ENCODE measurements at places on chromosomes 1 and 21. TPM values are rescaled to one million over a fixed set of nuclear protein-coding genes. Genes with fewer than 3 reads are reported as not detected.

GRCh38 chr1:169018751-169019150 lies 87.7 kb upstream of the ATP1B1 start:
- no peak overlapping the region for H3K4me3 ChIP-seq
- no peak overlapping the region for H3K27ac ChIP-seq
- peaks cover 4% of the 10 kb centered on the region for H3K27me3 ChIP-seq
- no peaks in the 10 kb centered on the region for H3K4me1 ChIP-seq
- H3K36me3 ChIP-seq: no peaks in the 10 kb centered on the region

GRCh38 chr1:180948641-180949615 lies 36.2 kb downstream of the KIAA1614 start:
- peaks cover 41% of the 10 kb centered on the region for H3K36me3 ChIP-seq
- H3K4me1 ChIP-seq: peaks cover 5% of the 10 kb centered on the region
- DNase-seq: no peak
- no peak overlapping the region for H3K27ac ChIP-seq
- H3K4me3 ChIP-seq: no peak overlapping the region

The SH2D5 gene
- 0.23 TPM for total RNA-seq

The DNALI1 gene
- total RNA-seq: not detected

The CHODL gene
- not detected for total RNA-seq
